Upper lobe of right lung (tissue), 1 donor: ENCODE measurements at places on chromosomes 12 and 14. TPM values are rescaled to one million over a fixed set of nuclear protein-coding genes. Genes with fewer than 3 reads are reported as not detected.

- H3K27ac ChIP-seq: no peak overlapping the region
- DNase-seq: no peak
- H3K27me3 ChIP-seq: no peaks in the 10 kb centered on the region
- no peak overlapping the region for H3K4me3 ChIP-seq
- H3K4me1 ChIP-seq: no peaks in the 10 kb centered on the region
- H3K36me3 ChIP-seq: no peaks in the 10 kb centered on the region
Measured at GRCh38 chr14:78764240-78764639, 594.1 kb downstream of the NRXN3 start.

- no peaks in the 10 kb centered on the region for H3K27me3 ChIP-seq
- no peak overlapping the region for H3K4me3 ChIP-seq
Measured at GRCh38 chr12:52383331-52383730, 2.1 kb downstream of the KRT84 start.

- no peak overlapping the region for H3K4me3 ChIP-seq
- peaks cover 48% of the 10 kb centered on the region for H3K36me3 ChIP-seq
- H3K4me1 ChIP-seq: no peaks in the 10 kb centered on the region
- no peak overlapping the region for H3K27ac ChIP-seq
Measured at GRCh38 chr12:27657296-27657695, 39.0 kb upstream of the REP15 start.

- H3K4me3 ChIP-seq: no peak overlapping the region
- H3K27ac ChIP-seq: no peak overlapping the region
- H3K4me1 ChIP-seq: peaks cover 10% of the 10 kb centered on the region
- no peaks in the 10 kb centered on the region for H3K36me3 ChIP-seq
- no peaks in the 10 kb centered on the region for H3K27me3 ChIP-seq
Measured at GRCh38 chr12:116563262-116563661, 4.1 kb downstream of the MAP1LC3B2 start.

GRCh38 chr14:71380271-71380670 lies 473.0 kb downstream of the PCNX1 start:
- no peak for DNase-seq
- no peaks in the 10 kb centered on the region for H3K27me3 ChIP-seq
- peaks cover 4% of the 10 kb centered on the region for H3K4me1 ChIP-seq

GRCh38 chr14:102074415-102074964 lies 12.4 kb downstream of the HSP90AA1 start:
- no peak overlapping the region for H3K4me3 ChIP-seq
- H3K27me3 ChIP-seq: no peaks in the 10 kb centered on the region
- DNase-seq: no peak

DNA sequence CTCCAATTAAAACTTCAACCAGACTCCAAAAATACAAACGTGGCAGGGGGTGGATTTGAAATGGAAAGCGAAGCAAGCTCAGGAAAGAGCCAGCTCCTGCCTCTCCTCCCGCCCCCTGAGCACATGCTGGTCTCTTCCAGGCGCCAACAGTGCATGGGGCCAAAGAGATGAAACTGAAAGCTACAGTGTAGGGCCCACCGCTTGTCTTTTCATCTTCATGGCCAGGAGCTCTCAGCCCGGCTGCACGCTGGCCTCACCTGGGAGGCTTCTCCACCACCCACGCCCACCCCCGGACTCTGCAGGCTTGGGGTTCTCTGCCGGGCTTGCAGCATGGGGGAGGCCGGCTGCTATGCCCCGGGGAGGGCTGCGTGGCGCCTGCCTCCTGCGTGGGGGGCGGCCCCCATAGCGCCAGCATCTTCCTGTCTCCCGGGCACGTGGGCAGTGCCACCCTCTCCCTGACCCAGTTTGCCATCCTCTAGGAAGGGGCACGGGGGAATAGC lies 2.0 kb downstream of the RIMBP2 start:
- peaks cover 3% of the 10 kb centered on the region for H3K4me1 ChIP-seq
- peak overlapping the region; percentile 25 for H3K4me3 ChIP-seq
- H3K36me3 ChIP-seq: no peaks in the 10 kb centered on the region
- no peak for DNase-seq

DNA sequence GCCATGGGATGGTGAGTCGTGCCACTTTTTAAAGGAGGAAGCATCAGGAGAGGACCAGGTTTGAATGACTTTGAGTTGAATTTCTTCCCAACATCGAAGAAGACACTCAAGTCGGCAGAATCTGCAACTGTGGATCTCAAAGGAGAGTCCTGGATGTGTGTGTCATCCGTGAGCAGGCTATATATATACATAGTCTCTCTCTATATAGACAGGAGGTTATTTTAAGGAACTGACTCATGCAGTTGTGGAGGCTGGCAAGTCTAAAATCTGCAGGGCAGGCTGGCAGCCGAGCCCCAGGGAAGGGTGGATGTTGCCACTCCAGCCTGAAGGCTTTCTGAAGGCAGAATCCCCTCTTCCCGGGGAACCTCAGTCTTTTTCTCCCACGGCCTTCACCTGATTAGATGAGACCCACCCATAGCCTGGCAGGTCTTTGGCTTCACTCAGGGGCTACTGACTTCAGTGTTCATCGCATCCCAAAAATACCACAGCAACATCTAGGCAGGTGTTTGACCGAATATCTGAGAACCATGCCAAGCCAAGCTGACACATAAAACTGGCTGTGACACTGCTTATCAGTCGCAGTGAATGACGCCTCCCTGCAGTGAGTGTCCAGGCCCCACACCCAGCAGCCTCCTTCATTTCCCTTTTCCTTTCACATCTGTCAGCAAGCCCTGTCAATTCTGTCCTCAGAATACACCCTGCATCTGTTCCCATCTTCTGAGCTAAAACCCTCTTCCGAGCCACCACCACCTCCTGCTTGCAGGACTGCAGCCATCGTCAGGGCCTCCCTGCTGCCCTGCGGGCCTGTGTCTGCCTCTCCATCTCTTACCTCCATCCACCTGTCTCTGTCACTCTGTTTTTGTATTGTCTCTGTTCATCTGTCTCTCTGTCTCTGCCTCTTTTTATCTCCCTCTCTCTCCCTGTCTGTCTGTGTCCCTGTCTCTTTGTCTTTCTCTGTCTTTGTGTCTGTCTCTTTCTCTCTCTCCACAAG lies 54.0 kb downstream of the ZNF664 start:
- no peak for DNase-seq
- H3K4me3 ChIP-seq: no peak overlapping the region
- no peaks in the 10 kb centered on the region for H3K4me1 ChIP-seq
- H3K27me3 ChIP-seq: no peaks in the 10 kb centered on the region
- no peak overlapping the region for H3K27ac ChIP-seq
- H3K36me3 ChIP-seq: no peaks in the 10 kb centered on the region

GRCh38 chr12:115377779-115378178 lies 693.8 kb upstream of the TBX3 start:
- no peak overlapping the region for H3K4me3 ChIP-seq
- no peak for DNase-seq
- H3K4me1 ChIP-seq: no peaks in the 10 kb centered on the region

DNA sequence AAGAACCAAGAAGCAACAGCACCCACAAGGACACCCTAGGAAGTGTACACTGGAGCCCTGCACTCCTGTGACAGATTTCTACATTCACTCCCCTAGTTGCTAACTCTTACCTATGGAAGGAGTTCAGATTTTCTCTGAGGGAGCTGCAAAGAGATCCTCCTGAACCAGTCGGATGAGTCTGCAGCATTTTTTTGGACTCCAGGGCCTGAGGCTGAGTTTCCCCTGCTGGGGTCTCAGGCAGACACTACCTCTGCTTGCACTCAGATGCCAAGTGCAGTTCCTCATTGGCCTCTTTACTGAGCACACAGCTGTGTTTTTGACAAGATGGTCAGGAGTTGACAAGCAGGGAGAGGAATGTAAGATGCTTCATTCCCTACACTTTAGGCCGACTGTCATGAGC lies 153.2 kb upstream of the RBM19 start:
- H3K4me1 ChIP-seq: no peaks in the 10 kb centered on the region
- no peak for DNase-seq
- H3K27me3 ChIP-seq: no peaks in the 10 kb centered on the region
- no peak overlapping the region for H3K27ac ChIP-seq
- H3K36me3 ChIP-seq: no peaks in the 10 kb centered on the region

DNA sequence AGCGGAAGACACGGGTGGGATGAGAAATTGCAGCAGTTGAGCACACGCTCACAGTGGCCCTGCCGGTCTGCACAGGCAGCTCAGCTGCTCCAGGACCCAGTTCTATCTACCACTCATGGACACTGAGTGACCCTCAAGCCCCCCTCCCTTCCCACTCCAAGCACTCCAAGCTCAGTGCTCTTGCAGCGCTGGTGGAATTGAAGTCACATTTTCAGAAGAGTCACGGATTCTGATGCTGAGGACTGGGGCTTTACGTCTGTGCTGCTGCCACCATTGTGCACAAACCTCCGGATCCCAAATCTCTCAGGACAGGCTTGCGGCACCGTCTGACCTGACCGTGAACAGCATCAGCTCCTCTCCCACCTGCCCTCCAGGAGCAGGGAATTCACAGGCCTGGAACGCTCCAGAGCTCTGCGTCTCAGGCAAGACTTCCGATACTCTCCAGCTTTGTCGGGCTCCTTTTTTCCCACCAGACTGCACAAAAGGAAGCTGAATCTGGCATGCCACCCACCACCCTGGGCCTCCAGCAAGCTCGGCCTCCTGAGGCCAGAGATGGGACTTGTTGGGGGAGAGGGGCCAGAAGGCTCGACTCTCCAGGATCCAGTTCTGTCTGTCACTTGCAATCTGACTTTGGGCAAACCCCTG lies 213.1 kb upstream of the RTL1 start:
- H3K36me3 ChIP-seq: no peaks in the 10 kb centered on the region
- no peaks in the 10 kb centered on the region for H3K27me3 ChIP-seq
- no peak for DNase-seq
- no peak overlapping the region for H3K27ac ChIP-seq
- no peak overlapping the region for H3K4me3 ChIP-seq

GRCh38 chr14:61638595-61639387 lies 56.5 kb upstream of the HIF1A start:
- no peak for DNase-seq
- H3K36me3 ChIP-seq: no peaks in the 10 kb centered on the region
- no peaks in the 10 kb centered on the region for H3K4me1 ChIP-seq

The KLHL33 gene
- 0.29 TPM for total RNA-seq

The ASIC1 gene
- 0.35 TPM for total RNA-seq
